ENCODE measurements at places on chromosomes 16 and 17. TPM values are rescaled to one million over a fixed set of nuclear protein-coding genes. Genes with fewer than 3 reads are reported as not detected.

- peak; percentile 52 for DNase-seq
These were observed 116.0 kb downstream of the SOCS1 start for GRCh38 chr16:11140098-11140375.

- DNase-seq, result peak; percentile 64
These were observed 106.3 kb downstream of the SEC14L1 start for GRCh38 chr17:77247048-77247541.

DNA sequence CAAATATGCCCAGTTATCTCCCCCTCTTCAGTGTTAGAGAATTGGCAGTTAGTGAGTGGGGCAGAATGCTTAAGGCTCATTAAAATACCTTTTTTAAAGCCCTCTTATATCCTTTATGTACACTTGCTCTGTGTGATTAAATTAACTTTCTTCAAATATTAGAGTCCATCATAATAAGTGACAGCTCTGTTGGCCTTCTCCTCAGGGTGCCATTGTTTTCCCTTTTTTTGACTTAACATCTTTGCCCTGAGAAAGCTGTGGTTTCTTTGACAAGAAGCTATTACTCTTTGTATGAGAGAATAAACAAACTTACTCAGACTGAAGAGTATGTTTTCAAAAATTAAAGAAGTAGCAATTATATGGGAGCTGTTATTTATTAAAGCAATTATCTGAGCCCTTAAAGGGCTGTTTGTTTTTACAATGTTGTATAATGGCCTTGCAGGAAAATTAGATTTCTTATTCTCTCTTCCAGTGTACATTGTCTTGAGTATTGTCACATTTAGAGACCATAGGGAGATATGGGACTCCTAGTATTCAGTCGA is 13.4 kb downstream of the RBBP6 start:
- no peak for DNase-seq

- no peak for DNase-seq
These were observed 25.4 kb upstream of the RHOT1 start for GRCh38 chr17:32116937-32117336.

DNA sequence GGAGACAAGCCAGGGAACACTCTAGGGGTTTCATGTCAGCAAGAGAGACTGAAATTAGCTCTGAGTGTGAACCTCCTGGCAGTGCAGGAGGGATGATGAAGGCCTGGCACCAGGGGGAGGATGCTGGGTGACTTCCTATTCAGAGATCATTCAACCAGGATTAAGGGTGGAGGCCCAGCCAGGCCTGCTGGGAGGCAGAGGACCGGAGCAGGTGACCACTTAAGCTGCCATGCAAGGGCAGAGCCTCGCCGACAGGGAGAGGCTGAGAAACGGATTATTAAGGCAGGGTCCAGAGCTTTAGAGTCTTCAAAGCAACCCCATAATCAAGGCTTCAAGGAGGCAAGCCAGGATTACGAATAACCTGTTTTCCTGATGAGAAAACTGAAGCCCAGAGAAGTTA is 10.6 kb upstream of the SRCIN1 start:
- no peak for DNase-seq

DNA sequence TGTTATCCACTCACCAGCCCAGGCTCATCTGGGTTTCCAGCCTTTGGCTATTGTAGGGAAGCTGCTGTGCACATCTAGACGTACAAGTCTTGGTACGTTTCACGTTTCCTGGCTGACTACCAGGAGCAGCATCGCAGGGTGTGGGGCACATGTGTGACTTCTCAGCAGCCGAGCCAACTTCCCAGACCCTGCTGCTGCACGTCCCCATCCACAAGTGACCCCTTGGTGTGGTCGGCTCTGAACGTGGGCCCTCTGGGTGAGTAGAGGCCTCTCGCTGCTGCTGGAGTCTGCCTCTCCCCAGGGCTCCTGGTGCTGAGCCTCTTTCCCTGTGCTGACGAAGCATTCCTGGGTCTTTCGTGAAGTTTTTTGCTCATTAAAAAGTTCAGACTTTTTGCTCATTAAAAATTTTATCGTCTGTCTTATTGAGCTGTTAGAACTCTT is 70.2 kb upstream of the ZNF750 start:
- no peak for DNase-seq

- peak; percentile 64 for DNase-seq
These were observed 64.2 kb downstream of the SPECC1 start for GRCh38 chr17:20073055-20073979.

NMRAL1 gene
- 118 TPM for total RNA-seq

PTGES3L gene
- total RNA-seq, result 0.67 TPM

CX3CL1 gene
- total RNA-seq, result 1.0 TPM

PIK3R5 gene
- total RNA-seq, result not detected

CHMP6 gene
- 8.0 TPM for total RNA-seq
